Naive thymus-derived CD4-positive, alpha-beta T cell (primary cell): ENCODE measurements at places on chromosomes 7 and 10. TPM values are rescaled to one million over a fixed set of nuclear protein-coding genes. Genes with fewer than 3 reads are reported as not detected.

DNA sequence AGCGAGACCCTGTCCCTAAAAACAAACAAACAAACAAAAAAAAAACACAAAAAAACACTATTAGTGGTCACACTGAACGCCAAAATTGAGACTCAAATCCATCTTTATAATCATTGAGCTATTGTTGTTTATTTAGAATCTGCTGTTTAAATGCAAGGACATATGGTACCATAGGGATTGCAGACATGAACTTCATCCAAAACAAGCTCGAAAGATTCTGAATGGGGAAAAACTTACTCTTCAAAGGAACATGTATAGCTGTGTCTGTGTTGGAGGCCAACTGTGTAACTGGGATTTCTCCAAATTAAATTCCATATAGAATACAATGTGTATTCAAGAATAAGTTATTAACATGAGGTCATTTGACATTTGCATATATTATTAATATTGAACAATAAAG is 74.7 kb upstream of the GPR158 start:
- no peak for DNase-seq

Gene C10orf53
- polyA plus RNA-seq, result not detected

GRCh38 chr7:38394660-38395059 is 121.2 kb upstream of the TARP start:
- no peak for DNase-seq

DNA sequence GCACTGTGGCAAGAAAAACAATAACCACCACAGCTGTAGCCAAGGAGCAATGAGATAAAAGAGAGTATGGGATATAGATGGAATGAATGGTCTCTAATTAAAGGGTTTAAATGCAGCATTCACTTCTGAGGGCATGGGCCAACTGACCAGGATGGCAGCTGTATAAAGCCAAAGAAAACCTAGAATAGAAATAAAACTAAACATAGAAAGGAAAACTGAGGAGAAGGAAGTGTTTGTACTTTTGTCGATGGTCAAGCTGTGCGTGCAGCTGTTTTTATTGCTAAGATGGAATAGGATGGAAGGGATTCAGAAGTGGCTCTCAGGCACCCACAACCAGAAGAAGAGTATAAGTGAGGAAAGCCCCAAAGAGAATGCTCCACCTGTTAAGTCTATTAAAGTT is 37.9 kb downstream of the ZC3HC1 start:
- DNase-seq, result no peak

DNA sequence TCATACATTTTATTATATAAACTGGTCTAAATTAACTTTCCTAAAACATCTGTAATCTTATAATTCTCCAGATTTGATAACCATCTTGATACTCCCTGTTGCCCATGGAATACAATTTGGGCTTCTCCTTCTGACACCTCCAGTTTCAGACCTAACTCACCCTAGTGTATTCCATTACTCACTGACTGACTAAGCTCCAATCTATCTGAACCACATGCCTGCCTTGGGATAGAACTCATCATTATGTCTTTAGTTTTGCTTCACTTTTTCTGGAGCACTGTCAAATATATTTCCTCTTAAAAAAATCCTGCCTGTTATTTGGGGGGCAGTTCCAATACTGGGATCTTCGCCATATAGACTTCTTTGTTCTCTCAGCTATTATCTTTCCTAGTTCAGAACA is 4.9 kb upstream of the FOXP2 start:
- no peak for DNase-seq

Gene TUBB8
- not detected for polyA plus RNA-seq

- no peak for DNase-seq
These were observed 19.6 kb upstream of the AGAP5 start for GRCh38 chr10:73717556-73717955.

DNA sequence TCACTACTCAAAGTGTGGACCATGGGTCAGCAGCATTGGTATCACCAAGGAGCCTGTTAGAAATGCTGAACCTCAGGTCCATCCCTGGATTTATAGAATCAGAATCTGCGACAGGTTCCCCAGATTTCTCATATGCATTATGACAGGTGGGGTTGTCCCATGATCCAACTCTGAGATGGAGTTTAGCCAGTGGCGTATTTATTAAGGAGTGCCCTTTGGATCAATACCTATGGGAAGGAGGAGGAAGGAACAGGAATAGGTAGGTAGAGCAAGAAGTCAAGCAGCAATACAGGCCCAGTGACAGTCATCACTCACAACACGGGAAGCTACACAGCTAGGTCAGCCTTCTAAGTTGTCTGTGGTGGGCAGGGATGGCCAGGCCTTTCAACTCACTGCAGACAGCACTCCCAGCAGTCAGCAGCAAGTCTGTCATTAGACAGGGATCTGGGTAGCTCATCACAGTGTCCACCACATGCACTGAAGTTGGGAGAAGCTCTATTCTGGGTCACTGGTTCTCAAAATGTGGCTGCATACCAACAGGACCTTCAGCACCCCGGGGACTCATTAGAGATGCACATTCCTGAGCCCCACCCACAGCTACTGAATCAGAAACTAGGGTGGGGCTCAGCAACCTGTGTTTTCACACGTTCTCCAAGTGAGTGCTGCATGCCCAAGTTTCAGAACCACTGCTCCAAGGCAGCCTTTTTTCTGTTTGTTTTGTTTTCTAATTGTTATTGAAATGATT is 532.3 kb upstream of the GALNT17 start:
- no peak for DNase-seq

Gene NODAL
- polyA plus RNA-seq, result not detected

DNA sequence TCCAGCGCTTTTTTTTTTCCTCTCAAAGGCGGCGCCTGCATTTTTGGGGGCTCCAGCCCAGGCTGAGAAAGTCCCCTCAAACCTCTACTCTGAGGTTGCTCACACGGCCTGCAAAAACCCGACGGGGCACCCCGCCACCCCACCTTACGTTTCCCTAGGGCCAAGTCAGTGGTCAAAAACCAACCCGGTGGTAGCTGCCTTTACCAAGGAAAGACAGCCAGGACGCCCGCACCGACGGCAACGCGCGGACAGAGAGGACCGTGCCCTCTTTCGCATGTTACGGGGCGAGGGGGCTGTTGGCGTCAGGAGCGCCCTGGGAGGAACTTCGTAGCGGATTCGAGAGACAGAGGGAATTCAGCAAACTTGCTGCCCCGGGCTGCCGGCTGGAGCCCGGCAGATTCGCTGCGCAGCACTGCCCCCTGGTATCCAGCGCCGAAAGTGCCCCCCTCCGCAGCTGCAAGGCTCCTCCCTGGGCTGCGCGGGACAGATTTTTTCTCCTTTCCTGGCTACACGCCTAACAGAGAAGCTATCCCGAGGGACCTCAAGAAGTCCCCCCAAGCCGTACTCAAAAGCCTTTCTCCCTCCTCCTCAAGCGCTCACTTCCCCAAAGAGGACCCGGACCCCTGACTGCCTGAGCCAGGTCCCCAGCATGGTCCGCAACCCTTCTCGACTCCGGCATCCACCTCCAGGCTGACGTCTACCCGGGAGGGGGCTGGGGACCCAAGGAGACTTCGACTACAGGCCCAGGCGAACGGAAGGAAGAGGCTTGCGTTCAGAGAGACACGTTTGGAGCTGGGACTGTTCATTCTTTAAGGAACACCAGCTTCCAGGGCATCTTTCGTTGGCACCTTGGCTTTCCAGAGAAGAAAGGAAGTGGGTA is 27.7 kb upstream of the VAX1 start:
- DNase-seq, result no peak

- no peak for DNase-seq
These were observed 90.3 kb upstream of the IKZF1 start for GRCh38 chr7:50214126-50214670.

Gene NKX1-2
- not detected for polyA plus RNA-seq

GRCh38 chr7:136677471-136678365 is 190.7 kb upstream of the CHRM2 start:
- no peak for DNase-seq

Gene SLC39A12
- not detected for polyA plus RNA-seq

- DNase-seq, result no peak
These were observed 42.9 kb upstream of the PSAP start for GRCh38 chr10:71893920-71894319.

Gene CYP2C19
- not detected for polyA plus RNA-seq

Gene SPDYE5
- polyA plus RNA-seq, result 0.14 TPM

DNA sequence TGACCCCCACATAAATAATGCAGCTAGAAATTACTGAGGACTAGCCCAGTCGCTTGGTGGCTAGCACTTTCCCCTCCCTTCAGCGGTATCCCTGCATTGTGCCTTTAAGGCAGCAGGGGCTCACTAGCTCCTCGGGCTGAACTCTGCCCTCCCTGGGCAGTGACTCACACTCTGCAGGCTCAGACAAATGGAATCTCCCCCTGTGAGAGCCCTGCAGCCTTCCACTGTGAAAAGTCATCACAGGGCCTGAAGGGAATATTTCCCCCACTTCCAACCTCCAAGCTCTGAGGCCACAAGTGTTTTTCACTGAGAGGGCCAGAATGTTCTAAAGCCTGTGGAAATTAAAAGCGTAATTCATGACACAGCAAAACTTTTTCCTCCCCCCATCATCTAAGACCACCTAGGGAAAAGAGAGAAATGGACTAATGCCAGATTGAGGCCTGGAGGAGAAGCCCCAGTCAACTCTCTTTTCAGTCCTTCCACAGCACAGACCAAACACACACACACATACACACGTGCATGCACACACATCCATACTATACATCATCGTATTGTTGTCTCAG is 93.6 kb upstream of the COL1A2 start:
- DNase-seq, result no peak

Gene CLDN4
- 0.14 TPM for polyA plus RNA-seq

GRCh38 chr7:73933091-73933490 is 72.1 kb downstream of the TMEM270 start:
- no peak for DNase-seq
